Activated naive CD4-positive, alpha-beta T cell treated with anti-CD3 and anti-CD28 coated beads, Interleukin-2, amount 50 U/mL, for 16 hours (primary cell): ENCODE measurements at places on chromosomes 2 and 18.

- DNase-seq, result no peak
These were observed 862.1 kb upstream of the CELF4 start for GRCh38 chr18:38427736-38428135.

GRCh38 chr2:191202209-191202721 lies 42.9 kb upstream of the MYO1B start:
- DNase-seq, result no peak

- no peak for DNase-seq
These were observed 46.1 kb downstream of the CDCA7 start for GRCh38 chr2:173400760-173401159.

- no peak for DNase-seq
These were observed 51.1 kb upstream of the HNMT start for GRCh38 chr2:137913169-137913568.

DNA sequence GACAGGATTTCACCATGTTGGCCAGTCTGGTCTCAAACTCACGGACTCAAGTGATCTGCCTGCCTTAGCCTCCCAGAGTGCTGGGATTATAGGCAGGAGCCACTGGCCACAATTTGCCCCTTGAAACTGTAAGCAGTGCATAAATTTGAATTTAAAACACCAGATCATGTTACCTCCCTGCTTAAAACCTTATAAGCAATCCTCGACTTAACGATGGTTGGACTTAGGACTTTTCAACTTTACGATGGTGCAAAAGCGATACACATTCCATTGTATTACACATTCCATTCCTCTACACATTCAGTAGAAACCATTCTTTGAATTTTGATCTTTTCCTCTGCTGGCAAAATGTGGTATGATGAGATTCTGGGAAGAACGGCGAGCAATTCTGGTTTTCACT lies 23.2 kb upstream of the EFR3B start:
- DNase-seq, result no peak
